ENCODE measurements at places on chromosomes 2 and 18.

DNA sequence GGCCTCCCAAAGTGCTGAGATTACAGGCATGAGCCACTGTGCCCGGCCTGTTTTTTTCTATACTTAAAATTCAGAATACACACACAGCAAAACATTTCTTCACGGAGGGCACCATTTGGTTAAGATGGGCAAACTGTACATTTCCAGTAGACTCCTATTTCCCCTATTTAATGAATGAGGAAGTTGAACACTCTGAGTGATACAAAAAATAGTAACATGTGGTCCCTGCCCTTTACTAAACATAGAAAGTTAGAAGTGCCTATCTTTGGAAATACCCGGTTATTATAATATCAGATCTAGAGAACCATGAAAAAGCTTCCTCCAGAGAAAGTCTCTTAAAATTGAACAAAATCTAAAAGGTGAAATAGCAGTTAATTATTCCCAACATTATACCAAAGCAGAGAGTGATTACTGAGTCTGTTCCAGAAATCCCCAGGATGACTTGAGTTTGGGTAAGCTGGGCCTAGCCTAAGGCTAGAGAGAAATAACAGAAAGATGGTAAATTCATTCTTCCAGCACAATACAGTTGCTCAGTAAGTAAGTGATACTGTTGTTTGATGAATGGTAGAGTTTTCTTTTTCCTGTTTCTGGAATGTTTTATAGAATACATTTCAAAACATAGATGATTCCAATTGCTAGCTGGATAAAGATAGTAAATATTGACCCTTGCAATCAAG, 23.3 kb upstream of the RMC1 start:
- no peak for DNase-seq

DNA sequence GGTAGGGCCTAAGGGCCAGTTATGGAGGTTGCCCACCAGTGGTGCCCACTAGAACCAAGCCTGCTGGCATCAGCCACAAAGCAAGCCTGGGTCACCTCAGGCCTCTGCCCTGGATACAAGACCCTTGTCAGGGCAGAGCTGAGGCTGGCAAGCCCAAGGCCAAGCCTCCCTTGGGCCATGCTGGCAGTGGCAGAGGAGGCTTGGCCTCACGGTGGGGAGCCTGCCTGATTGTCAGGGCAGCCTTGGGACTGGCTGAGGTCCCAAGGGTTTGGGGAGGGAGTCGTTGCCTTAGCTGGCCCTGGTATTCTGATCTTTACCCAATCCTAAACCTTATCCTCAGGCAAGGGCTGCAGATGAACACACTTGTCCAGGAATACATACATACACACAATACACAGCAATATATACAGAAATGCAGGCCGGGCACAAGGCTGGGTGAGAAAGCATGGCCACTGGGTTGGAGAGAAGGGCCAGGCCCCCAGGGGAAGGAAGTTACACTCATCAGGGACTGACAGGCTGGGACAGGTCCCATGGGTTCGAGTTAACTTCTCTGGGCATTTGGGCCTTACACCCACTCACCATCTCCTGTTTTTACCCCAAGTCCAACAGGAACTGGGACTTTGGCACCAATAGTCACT, 21.0 kb downstream of the CCT7 start:
- DNase-seq, result no peak

DNA sequence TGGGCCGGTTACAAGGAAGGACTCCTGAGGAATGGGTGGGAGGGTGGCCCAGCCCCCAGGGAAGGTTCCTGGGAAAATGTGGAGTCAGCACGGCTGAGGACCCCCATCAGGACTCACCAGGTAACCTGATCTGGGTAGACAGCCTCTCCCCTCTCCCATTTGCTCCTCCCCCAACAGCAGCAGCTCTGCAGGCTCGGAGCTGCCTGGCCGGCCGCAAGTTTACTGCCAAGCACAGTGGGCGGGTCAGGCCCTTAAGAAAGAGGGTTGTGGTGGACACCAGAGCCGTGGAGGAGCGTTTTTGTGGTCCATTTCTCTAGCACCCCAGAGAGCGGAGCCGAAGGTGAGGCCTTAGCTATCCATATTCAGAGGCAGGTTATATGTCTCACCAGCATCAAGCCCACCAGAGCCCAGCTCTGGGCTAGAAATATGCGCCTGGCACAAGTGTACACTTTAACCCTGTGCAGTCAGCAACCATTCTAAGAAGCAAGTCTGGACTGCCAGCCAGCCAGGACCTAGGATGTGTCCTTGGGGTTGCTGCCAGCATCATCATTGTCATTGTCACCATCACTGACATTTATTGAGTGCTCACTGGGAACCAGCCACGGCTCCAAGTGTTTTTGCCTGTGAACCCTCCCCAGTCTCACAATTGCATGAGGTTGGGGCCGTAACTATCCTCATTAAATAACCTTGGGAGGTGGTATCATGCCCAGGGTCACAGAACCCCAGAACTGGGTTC, 190.1 kb downstream of the KLHL29 start:
- DNase-seq, result peak; percentile 28

DNA sequence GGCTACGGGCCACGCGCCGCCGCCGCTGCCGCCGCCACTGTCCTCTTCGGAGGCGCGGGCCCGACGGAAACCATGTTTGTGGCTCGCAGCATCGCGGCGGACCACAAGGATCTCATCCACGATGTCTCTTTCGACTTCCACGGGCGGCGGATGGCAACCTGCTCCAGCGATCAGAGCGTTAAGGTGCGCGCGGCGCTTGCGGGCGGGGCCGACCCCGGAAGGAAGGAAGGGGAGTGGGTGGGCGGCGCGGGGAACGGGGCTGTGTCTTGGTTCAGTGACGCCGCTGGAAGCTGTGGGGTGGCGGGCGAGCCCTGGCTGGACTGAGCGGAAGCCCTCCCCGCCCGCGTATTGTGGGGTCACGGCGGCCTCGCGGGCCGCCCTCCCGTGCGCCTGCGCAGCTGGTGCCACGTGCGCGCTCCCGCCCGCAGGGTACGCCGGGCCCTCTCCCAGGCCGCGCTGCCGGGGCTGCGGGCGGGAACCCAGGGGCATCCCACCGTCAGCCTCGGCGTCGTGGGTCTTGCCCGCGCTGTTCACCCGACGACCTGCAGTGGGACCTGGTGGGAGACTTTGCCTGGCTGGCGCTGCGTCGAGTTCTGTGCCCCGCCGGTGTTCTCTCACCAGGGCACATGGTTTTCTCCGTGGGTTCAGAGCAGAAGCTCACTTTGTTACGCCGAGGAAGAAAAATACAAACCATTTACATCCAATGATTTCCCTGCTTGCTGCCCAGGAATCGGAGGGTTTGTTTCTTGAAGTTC, 416 bp downstream of the SEH1L start:
- peak; percentile 97 for DNase-seq

DNA sequence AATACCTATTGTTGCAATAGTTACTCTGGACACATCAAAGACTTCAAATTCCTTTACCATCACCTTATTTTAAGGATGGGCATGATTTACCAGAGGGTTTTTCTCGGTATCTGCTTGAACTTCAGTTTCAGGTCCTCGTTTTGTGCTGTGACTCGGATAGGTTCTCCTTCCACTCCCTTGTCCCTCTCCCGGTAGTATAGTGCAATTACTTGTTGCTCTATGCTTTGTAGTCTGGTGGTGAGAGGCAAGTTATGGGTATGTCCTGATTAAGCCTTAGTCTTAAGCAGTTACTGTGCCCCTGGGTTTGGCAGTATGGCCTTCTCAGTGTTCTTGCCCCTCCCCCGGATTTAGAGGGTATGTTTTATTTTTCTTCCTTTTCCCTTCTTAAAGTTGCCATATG, 96.6 kb downstream of the RHBDD1 start:
- DNase-seq, result no peak

GRCh38 chr2:14982790-14983189, 350.3 kb downstream of the LRATD1 start:
- DNase-seq, result no peak

- no peak for DNase-seq
These were observed 263.8 kb downstream of the RBM43 start for GRCh38 chr2:150997702-150998440.

DNA sequence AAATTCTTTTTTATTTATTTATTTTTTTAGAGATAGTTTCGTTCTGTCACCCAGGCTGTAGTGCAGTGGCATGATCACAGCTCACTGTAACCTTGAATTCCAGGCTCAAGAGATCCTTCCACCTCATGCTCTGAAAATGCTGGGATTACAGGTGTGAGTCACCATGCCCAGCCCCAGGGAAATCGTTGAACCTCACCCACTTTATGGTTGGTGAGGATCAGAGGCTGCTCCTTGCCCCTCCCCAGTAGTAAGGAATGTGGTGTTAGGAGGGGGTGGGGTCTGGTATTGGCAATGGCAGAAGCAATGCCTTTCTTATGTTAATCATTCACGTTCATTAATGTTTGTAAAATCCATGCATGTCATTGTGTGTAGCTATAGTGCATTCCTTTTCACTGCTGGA, 161.9 kb downstream of the SUCLG1 start:
- DNase-seq, result no peak

GRCh38 chr2:236317938-236318396, 53.8 kb upstream of the ASB18 start:
- peak; percentile 53 for DNase-seq

DNA sequence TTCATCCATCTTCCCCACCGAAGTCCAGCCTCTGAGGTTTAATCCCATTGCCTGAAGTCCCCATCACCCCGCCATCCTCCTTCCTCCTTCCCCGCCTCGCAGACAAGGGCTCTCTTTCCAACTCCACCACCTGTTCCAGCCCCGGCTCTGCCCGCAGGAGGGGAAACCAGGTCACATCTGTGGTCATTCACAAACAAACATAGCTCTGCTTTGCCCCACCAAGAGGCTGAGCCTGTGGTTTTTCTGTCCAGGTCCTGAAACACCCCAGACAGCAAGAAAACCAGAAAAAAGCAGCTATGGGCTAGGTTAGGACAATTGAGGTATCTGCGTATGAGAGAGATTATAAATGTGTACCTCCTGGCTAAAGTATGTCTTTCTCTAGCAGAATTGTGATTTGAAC, 144.7 kb downstream of the GLI2 start:
- DNase-seq, result no peak

DNA sequence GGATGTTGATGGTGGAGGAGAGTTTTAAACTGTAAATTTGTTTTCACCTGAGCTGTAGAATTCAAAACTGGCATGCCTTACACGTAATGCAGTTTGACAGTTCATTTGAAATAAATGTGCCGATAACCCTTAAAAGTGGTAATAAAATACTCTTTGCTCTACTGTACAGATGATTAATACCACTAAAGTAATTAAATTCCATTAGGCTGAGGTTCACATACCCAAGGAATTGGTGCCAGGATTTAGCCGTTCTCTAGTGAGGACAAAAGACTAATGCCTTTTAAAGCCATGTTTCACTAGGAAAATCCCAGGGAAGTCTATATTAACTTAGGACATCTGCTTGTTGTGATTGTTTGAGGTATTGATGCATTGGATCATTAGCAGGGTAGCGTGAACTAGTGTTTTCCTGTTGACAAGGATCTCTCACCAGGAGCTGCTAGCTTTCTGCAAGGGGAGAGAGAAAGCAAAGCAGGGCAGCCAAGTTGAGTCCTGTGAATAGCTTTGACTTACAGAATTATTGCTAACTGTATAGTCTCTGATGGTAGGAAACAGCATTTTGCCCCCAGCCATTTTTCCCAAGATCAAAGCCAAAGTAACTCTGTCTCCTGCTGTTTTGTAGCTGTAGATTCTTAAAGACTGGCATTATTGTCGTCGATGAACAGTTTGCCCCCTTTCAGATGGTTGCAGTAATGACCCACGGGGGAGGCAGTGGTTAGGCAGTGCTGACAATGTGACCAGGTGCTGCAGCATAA, 280.9 kb upstream of the FANCL start:
- DNase-seq, result no peak

DNA sequence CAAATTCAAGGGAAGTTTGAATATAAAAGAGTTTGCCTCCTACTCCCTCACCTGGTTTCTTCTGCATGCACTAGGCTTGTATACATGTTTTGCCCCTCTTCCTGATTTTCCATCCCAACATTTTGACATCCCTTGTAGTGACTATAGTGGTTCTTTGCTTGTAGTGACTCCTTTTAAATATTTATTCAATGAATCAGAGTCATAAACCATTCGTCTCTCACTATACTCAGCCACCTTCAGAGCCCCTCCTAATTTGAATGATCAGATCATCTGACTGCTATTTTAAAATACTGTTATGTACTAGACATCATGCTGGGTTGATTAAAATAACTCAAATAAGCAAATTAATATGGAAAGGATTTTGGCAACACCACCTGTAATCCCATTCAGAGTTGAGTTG, 492.1 kb upstream of the PIK3C3 start:
- no peak for DNase-seq

GRCh38 chr18:12278215-12278671, 24.1 kb downstream of the CIDEA start:
- no peak for DNase-seq

DNA sequence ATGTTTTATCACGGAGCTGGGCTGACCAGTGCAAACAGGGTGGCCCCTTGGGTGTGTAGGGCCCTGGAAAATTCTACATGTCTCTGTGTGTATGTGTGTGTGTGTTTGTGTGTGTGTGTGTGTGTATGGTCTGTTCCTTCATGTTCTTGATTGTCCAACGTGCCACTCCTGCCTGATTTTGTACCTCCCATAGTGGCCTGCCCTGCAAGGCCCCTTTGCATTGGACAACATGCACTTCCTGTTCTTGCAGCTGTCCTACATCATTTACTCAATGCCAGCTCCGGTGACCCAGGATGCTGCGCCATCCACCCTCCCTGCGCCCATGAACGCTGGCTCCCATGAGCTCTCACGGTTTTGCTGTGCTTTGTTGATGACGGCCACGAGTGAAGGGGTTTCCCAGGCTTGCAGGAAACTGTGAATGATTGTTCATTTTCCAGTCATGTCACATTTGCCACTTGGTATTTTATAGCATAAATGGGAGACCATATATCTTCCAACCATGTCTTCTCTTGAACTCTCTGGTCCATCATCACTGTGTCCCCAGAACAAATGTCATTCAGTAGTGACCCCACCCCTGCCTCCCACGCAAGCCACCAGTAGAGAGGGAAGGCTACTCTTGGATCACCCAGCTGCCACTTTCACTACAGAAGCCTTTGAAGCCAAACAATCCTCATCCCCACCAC, 69.7 kb upstream of the NCK2 start:
- DNase-seq, result no peak

GRCh38 chr18:74896390-74896991, 298.8 kb downstream of the ZNF407 start:
- DNase-seq, result no peak

DNA sequence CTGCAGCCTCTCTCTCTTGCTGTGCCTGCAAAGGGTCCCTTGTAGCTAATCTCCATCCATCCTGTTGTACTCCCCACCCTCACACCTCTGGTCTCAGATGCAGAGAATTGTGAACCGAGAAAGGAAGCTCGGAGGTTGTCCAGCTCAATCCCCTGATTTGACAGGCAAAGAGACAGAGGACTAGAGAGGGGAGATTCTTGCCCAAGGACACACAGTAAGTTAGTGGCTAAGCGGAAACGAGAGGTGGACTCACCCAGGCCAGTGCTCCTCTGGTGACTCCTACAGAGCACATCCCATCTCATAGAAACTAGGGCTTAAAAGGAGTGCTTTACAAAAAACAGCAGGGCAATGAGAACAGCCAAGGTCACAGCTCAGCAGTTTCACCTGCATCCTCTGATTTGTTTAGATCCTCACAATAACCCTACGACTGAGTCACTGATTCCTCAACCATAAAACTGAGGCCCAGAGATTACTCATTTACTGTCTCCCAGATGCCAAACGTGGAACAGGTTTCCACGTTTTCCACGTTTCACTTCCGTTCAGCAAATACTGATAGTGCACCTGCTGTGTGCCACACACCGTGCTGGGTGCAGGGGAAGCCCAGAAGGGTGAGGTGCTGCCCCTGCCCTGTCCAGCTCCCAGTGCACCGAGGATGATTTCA, 22.1 kb downstream of the EHD3 start:
- no peak for DNase-seq

- DNase-seq, result no peak
These were observed 114.9 kb downstream of the GALNT13 start for GRCh38 chr2:153986488-153987229.

- DNase-seq, result peak; percentile 37
These were observed 57.7 kb downstream of the BIN1 start for GRCh38 chr2:127048969-127049897.
